Myocyte (in vitro differentiated cells): ENCODE measurements at places on chromosomes 12 and 14. TPM values are rescaled to one million over a fixed set of nuclear protein-coding genes. Genes with fewer than 3 reads are reported as not detected.

Gene CBLN3
- 1.0 and 1.2 TPM in 2 replicates for total RNA-seq

DNA sequence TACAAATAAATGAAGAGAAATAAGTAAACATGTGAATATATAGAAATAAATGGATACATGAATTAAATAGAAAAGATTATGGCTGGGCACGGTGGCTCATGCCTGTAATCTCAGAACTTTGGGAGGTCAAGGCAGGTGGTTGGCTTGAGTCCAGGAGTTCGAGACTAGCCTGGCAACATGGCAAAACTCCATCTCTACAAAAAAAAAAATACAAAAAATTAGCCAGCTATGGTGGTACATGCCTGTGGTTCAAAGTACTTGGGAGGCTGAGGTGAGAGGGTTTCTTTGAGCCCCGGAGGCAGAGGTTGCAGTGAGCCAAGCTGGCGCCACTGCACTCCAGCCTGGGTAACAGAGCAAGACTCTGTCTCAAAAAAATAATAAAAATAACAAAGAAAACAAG is 5.1 kb upstream of the CLEC7A start:
- DNase-seq, result no peak

Gene KLHL33
- 0.05 and 0.16 TPM in 2 replicates for total RNA-seq

DNA sequence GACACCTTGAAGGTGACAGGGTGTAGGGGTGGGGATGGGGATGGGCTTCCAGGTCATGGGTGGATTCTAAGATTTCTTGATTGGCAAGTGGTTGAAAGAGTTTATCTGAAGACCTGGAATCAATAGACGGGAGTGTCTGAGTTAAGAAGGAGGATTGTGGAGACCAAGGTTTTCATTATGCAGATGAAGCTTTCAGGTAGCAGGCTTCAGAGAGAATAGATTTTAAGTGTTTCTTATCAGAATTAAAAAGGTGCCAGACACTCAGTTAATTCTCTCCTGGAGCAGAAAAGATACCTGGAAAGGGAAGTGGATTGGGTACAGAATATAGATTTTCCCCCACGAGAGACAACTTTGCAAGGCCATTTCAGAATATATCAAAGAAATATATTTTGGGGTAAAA is 211.7 kb upstream of the PRICKLE1 start:
- DNase-seq, result no peak

Gene ATG14
- 14.9 and 15.3 TPM in 2 replicates for total RNA-seq

GRCh38 chr12:64006211-64006825 is 161.8 kb downstream of the SRGAP1 start:
- peak; percentile 85 for DNase-seq

GRCh38 chr14:34094384-34094783 is 143.5 kb upstream of the EGLN3 start:
- DNase-seq, result no peak

Gene TPH2
- not detected in 2 replicates for total RNA-seq

DNA sequence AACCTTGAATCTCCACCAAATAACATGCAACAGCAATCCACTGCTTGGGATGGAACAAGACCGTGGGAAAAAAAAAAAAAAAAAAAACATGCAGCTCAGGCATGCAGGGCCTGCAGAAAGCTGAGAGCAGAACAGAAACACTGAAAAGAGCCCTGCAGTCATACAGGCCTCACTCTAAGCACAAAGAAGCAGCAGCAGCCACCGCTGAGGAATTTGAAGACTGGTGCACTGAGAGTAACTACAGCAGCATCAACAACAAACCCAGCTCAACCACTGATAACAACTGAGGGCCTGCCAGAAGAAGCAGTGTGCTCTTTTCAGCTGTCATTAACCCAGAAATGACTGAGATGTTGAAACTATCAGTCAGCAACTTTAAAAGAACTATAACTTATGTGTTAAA is 354.7 kb upstream of the TMTC1 start:
- peak; percentile 27 for DNase-seq

Gene KIF5A
- not detected in 2 replicates for total RNA-seq

Gene IAPP
- not detected in 2 replicates for total RNA-seq

- no peak for DNase-seq
These were observed 28.0 kb upstream of the LMNTD1 start for GRCh38 chr12:25581067-25581466.

DNA sequence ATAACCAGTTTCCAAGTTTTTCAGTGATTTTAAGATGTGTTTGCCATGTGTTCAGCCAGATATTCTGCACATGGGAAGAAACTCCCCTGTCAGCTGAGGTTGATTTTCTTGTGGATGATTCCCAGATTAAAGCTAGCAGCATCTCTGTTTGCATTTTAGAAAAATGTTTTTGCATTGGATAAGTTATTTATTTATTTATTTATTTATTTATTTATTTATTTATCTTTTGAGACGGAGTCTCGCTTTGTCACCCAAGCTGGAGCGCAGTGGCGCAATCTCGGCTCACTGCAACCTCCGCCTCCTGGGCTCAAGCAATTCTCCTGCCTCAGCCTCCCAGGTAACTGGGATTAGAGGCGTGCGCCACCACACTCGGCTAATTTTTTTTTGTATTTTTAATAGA is 2.8 kb downstream of the ACOT4 start:
- no peak for DNase-seq

DNA sequence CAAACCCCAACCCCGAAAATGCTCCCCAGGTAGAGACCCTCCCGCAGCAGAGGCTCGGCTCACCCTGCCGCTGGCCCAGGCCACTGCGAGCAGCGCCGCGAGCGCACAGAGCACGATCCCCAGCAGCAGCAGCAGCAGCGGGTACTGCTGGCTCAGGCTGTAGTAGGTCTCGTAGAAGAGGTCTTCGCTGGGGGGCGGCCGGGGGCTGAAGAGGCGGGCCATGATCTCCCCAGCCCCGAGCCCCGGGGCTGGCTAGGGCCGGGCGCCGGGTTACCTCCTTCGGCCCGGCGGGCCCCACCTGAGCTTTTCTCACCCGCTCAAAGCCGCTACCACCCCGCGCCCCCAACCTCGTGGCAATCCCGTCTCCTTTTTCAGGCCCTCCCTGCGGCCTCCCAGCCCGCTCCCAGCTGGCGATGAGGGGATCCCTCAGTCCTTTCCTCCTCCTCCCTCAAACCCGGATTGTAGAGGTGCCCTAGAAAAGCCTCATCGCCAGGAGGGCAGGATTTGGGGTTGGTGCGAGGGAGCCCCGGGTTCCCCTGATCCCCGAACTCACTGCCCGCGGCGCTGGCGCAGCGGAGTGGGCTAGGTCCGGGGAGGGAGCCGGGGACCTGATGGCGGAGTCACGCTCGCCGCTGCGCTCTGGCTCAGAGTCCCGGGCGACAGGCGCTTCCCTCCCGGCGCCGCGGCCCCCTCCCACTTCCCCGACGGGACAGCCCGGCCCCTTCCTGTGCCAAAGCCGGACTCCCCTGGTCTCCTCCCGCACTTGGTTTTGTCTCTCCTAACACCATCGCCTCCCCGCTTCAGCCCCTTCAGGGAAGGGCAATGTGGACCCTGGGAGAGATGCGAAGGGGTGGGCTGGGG is at the start of gene ADCY4:
Gene ADCY4, minus strand, starts transcription at position 641 of the 861 bp plus-strand sequence. Its CDS starts 419 bp downstream, at position 222.
- no peak for DNase-seq

GRCh38 chr12:104953323-104953722 is 4.8 kb downstream of the SLC41A2 start:
- no peak for DNase-seq

- DNase-seq, result no peak
These were observed 119.7 kb upstream of the DNM1L start for GRCh38 chr12:32559434-32559833.

Gene EFS
- not detected in 2 replicates for total RNA-seq

DNA sequence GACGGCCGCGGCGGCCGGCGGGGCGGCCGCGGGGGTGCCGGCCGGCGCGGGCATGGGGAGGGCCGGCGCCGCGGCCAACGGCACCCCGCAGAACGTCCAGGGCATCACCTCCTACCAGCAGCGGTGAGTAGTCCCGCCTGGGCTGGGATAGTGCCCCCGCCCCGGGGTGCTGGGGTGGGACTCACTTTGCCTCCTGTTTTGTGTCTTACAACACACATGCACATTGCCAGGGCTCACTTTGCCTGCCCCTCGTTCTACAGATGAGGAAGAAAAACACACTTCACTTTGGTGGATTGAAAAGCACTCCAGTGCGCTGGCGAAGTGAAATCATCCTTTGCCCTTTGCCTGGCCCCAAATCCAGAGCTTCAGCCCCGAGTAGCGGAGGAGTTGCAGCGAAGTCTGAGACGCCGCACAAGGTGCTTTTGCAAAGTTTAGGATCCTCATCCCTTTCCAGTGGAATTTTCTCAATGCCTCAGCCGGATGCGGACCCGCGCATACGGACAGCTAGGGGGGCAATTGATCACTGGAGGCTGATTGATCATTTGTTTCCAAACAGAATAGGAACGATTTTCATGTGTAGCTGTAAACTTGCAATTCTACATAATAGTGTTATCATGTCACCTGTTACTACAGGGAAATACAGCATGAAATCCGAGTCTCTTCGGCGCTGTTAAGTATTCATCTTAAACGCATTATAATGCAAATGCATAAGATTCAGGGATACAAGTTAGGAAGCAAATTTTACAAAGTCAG is 3.6 kb upstream of the NPAS3 start:
- DNase-seq, result no peak

Gene C12orf54
- total RNA-seq, result not detected in 2 replicates

GRCh38 chr12:53042607-53043454 is 7.0 kb upstream of the TNS2 start:
- no peak for DNase-seq

GRCh38 chr12:67747869-67748742 is 99.6 kb downstream of the DYRK2 start:
- DNase-seq, result peak; percentile 92

DNA sequence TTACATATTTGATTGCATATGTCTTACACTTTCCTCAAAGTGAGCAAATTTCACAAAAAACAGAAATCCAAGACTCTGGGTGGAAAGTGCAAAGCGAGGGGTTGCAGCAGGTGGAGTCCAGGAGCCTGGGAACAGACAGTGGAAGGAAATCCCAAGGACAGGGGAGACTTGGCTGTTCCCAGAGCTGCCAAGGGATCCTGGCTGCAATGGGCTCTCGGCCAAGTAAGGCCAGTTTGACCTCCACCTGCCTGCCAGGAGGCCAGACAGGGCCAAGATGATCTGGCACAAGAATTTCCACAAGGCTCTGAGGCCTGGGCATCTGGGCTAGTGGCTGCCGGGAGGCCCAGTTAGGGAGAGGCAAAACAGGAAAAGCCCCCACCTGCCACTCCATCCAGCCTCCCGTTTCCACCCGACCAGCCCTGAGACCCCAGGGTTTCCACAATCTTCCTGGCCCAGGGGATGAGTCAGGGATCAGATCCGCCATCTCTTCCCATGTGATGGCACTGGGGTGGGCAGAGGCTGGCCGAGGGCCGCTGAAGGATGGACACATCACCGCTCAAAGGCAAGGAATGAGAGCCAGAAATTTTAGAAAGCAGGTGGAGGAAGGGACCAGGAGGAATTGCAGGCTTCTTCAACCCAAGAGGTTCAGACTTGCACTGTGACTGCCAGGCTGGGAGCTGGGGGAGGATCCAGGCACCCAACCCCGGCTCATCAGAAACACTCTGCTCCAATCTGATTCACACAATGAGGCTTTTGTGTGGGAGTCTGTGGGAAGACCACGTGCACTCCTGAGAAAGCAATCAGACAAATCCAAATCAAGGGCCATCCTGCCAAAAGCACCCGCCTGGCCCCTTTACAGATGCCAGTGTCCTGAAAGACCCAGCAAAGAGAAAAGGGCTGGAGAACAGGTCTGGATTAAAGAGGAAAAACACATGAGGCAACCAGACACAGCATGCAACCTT is 16.3 kb downstream of the SCARB1 start:
- DNase-seq, result no peak

GRCh38 chr12:106647793-106648514 is 65.2 kb downstream of the RFX4 start:
- no peak for DNase-seq

Gene BCL2L14
- total RNA-seq, result not detected in 2 replicates

- no peak for DNase-seq
These were observed 16.0 kb downstream of the METTL3 start for GRCh38 chr14:21494902-21495762.

GRCh38 chr14:77761205-77761931 is 412 bp upstream of the SNW1 start:
- DNase-seq, result peak; percentile 60

GRCh38 chr14:34668111-34668510 is 38.2 kb upstream of the SNX6 start:
- no peak for DNase-seq

DNA sequence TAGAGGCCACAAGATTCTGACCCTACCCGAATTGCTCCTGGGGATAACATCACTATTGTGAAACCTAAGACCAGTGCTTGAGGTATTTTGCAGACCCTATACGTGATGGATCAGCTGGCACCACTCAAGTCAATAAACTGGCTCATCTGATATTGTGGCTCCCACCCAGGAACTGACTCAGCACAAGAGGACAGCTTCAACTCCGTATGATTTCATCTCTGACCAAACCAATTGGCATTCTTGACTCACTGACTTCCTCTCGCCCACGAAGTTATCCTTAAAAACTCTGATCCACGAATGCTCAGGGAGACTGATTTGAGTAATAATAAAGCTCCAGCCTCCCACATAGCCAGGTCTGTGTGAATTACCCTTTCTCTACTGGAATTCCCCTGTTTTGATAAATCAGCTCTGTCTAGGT is 1036.1 kb upstream of the TMEM132C start:
- DNase-seq, result peak; percentile 87
